EH (cell line): ENCODE measurements at places on chromosomes 16 and 17.
A peak's percentile ranks its signal among the peaks of the same experiment; 100 is the strongest.

GRCh38 chr16:8767176-8767575, 30.3 kb downstream of the TMEM186 start:
- no peak for DNase-seq

GRCh38 chr16:70156207-70156978, 17.2 kb upstream of the CLEC18C start:
- no peak for DNase-seq

DNA sequence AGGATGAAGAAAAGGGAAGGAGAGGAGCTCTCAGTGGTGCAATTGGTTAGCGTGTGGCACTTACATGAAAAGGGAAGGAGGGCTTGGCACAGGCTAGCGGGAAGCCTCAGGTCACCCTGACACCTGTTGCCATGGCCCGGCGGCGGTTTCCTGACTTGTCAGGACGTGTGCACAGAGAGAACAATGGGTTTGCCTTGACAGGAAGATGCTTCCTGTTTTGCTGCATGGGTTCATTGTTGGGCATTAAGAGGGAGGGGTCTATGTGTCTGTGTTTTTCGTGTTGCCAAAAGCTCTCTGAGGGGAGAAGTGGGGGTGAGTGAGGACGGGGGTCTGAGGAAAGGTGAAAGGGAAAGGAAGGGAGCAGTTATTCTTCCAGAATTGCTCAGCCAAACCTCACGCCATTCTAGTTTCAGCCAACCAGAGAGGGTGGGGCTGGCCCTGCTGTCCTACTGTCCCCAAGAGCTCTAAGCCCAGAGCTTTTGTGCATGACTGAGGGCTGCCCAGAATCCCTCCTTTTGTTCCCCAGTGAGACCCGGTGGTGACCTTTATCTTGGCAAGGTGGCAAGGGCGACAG, 17.1 kb upstream of the CCR7 start:
- DNase-seq = no peak

DNA sequence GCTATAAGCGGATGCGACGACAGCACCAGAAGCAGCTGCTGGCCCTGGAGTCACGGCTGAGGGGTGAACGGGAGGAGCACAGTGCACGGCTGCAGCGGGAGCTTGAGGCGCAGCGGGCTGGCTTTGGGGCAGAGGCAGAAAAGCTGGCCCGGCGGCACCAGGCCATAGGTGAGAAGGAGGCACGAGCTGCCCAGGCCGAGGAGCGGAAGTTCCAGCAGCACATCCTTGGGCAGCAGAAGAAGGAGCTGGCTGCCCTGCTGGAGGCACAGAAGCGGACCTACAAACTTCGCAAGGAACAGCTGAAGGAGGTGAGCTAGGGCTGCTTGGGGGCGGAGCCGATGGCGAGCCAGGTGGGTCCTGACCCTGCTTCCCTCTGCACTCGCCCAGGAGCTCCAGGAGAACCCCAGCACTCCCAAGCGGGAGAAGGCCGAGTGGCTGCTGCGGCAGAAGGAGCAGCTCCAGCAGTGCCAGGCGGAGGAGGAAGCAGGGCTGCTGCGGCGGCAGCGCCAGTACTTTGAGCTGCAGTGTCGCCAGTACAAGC, 10.1 kb downstream of the HIRIP3 start:
- no peak for DNase-seq

DNA sequence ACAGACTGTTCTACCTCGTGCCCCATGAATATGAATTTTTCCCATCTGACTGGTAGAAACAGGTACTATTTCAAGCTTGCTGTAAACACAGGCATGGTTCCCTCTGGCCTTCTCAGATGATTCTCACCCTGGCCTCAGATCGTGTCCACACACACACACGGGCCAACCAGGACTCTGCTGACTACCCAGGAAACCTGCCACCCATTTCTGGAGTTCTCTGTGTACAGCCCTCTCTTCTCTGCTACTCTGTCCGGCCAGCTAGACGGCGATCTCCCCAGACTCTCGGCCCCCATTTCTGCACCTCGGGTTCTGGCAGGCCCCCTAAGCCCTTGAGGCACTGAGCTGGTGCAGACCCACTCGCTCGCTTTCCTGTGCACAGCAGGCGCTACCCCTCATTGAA, 31.2 kb downstream of the RPA1 start:
- no peak for DNase-seq

DNA sequence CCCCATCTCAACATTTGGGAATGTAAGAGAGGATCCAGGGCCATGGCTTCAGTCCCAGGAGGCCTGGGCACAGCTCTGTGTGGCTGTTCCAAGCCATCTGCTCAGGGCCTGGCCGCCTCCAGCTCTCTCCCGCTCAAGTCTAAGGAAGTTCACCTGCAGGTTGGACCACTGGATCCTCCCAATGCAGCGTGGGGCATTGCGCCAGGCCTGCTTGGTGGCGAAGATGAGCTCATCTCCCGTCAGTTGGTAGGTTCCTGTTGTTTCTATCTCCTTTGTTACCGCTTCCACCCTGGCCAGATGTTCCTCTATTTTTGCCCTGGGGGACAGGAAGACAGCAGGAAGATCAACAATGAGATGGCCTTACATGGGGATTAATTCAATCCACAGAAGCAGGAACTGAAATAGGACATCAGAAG, 17.5 kb downstream of the NOS2 start:
- DNase-seq = no peak

DNA sequence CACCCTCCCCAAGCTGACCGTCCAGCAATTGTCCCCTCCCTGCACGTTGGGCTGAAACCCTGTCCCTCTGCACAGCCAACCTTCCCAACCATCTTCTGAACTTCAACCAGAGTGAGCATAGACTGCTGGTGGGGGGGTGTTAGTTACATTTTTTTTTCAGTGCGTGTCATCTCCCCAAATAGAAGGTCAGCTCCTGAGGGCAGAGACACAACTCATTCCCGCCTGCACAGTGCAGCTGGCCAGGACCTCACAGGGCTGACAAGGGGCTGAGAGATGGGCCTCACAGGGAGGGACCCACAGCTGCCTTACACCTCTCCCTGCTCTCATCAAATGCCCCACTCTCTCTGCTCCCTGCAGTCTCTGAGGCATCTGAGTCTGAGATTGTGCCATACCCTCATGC, 8.4 kb downstream of the SRL start:
- DNase-seq = peak; percentile 51

GRCh38 chr17:51682115-51682514, 421.8 kb downstream of the UTP18 start:
- DNase-seq = no peak

DNA sequence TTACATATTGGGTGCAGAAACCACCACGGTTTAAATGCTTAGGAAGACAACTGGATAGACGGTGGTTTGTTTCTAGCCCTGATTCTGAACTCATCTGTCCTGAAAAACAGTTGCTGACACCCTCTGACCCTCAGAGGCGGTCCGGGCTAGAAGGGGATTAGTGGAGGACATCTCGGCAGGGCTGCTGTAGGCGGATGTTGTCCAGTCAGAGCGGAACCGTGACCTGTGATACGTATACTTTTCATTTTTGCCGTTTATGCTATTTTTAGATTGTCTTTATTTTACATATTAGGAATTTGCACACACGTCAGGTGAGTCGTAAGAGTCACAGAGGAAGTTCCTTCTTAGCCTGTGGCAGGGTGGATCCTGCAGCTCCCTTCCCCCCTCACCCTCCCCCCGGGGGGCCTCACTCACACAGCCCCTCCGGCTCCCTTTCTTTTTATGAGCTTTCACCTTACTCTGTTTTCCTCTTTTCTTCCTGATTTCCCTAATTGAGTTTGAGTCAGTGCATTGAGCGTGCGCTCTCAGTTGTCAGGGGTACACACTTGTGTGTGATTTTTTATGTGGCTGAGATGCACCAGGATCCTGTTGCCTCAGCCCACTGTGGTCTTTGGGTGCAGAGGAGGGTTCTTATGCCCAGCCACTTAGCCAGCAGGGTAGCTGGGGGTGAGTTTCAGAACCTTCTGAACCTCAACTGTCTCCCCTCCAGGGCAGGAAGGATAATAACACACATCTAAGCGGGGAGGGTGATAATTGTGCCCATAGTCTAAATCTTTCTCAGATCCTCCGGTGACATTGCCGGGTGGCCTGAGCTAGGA, 211.1 kb upstream of the CHMP6 start:
- DNase-seq = no peak

- DNase-seq = no peak
Observed at GRCh38 chr17:2703606-2704005, 8.0 kb downstream of the CLUH start.
